Activated T-helper 2 cell treated with anti-CD3 and anti-CD28 coated beads, Interferon-gamma antibody, Interleukin-2, Interleukin-4, amounts not matched to agents 10 μg/mL and 5 μg/mL and 100 μg/mL, durations not matched to agents 14 hours and 24 hours and 36 hours (primary cell): ENCODE measurements at places on chromosomes 4 and X.

GRCh38 chr4:134122903-134123302 lies 78.7 kb downstream of the PABPC4L start:
- DNase-seq, result no peak

DNA sequence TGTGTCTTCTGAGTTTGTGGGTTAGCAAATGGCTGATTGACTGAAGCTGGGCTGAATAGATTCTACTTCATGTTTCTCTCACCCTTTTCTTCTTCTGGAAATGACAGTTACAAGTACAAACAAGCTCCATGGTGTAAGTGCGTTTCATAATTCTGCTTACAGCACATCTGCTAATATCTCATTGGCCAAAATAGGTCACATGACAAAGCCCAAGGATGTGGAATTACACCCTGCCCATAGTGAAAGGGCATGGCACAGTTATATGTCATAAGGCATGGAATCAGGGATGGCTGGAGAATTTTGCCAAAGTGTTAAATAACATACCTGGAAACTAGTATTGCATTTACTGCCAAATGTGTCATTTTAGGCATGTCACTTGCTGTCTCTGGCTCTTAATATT lies 327.2 kb downstream of the NKX6-1 start:
- no peak for DNase-seq

DNA sequence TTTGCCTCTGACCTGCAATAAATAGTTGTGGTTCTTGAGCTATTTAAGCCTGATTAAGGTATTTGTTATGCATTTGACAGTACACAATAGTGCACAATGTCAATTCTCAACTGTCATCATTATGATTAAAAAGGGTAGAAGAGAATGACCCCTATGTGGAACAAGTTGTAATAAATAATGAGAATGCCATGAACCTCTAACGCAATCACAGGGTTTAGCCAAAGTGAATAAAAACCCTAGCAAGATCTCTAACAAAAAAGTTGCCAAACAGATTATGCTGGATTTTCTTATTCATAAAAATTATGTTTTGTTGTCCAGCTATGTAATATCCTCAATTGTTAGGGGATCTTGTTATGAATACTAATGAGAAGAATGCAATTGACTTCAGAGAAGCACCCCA lies 387.4 kb downstream of the GPAT3 start:
- no peak for DNase-seq

DNA sequence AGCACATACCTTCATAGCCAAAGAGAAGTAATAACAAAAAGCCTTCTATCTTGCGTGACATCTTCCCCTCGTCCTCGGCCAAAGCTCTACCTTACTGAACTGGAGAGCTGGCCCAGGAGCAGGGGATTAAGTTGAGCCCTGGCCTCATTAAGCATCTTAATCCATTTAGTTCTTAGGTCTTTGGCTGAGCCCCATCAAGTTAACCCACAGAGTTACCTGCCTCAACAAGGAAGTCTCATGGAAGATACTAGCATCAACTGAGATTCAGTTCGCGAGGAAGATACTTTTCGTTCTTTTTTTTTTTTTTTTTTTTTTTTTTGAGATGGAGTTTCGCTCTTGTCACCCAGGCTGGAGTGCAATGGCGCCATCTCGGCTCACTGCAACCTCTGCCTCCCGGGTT lies at the start of gene RS1:
RS1 (minus strand) TSS at position 101 of the 400 bp plus-strand sequence; CDS start at position 61, 40 bp downstream.
- no peak for DNase-seq

- DNase-seq, result no peak
These were observed 23.4 kb downstream of the RBM47 start for GRCh38 chr4:40606239-40606767.

DNA sequence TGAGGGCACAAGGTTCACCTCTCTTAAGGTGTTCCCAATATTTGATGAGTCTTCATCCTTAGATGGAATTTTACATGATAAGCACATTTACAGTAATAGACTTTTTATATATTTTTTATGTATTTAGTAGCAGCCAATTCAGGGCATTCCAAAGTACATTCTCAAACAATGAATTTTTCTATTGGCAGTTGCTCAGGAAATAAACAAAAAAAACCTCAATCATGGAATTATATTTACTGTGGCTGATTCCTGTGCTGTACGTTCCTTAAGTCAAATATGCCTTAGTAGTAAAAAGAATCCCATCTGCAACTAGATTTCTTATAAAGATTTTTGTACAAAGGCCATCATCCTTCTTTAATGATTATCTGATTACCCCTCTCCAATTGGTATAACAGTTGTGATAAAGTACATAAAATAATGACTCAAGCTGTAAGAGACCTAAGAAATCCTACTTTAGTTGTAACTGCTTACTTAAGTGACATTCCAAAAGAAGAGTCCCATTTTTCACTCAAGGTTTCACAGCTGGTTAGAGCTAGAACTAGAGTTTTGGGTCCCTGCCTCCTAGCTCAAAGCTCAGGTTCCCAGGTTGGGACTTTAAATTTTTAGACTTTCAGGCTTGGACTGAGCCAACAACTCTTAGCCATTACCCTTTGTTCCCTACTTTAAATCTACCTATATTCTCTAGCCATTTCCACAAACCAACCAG lies 152.7 kb downstream of the FHIP1A start:
- DNase-seq, result no peak

DNA sequence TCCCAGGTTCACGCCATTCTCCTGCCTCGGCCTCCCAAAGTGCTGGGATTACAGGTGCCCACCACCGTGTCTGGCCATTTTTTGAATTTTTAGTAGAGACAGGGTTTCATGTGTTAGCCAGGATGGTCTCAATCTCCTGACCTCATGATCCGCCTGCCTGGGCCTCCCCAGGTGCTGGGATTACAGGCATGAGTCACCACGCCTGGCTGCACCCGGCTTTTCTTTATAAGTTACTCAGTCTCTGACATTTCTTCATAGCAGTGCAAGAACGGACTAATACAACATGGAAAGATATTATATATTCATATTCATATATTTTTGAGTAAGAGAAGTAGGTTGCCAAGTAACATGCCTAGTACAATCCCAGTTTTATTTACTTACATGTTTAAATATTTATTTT lies 22.9 kb downstream of the SHROOM3 start:
- no peak for DNase-seq

DNA sequence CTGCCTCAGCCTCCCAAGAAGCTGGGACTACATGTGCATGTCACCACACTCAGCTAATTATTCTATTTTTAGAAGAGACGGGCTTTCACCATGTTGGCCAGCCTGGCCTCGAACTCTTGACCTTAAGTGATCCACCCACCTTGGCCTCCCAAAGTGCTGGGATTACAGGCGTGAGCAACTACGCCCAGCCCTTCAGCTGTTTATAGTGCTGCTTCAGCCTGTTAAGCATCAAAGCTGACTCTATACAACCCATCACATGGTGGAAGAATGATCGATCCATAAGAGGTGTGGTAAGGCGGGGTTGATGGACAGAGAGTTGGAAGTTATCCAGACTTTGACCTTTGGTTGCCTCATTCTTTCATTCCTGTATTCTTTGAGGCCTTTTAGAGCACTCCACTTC lies 56.2 kb upstream of the RAPGEF2 start:
- no peak for DNase-seq

DNA sequence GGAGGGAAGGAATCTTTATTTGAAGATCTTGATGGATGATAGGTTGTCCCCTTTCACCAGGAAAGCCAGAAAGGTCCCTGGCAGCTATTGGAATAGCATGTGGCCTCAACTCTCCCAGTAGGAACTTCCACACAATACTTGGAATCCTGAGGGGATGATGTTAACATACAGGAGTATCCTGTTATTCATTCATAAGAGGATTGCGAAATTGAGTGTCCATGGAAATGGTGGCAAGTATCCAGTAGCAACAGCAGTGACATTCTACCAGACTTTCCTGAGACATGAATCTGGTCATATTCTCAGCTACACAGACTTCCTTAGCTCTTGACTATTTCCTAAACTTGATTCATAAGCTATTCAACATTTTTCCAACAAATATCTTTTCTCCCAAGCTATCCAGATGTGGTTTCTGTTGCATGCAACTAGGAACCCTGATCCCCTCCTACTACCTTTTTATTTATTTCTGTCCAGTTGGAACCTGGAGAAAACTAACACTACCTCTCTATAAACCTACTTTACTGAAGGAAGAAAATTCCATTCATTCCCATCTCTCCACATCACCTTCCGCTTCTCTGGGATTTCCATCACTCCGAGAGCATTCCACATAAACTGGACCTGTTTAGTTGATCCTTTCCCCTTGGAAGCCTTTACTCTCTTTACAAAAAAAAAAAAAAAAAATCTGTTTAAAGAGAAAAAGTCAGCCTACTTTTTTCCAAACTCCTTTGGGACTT lies 101.8 kb downstream of the ANXA5 start:
- DNase-seq, result no peak

GRCh38 chr4:188722911-188723310 lies 583.7 kb downstream of the TRIML1 start:
- DNase-seq, result no peak

DNA sequence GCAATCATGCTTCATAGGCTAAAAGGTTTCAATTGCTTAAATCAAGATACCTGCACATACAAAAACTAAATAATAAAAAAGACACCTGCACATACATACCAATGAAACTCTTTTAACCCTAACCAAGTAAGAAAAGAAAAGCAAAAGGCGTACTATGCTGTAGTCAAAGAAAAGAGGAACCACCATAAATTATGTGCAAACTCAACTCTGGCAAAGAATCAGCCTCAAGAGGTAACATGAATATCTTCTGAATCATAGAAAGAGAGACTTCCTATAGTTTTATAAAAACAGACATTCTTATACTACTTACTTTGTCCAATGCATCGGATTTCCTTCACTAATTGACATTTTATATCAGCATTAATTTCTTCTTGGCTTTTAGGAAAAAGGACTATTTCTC lies 29.3 kb downstream of the MMGT1 start:
- no peak for DNase-seq

DNA sequence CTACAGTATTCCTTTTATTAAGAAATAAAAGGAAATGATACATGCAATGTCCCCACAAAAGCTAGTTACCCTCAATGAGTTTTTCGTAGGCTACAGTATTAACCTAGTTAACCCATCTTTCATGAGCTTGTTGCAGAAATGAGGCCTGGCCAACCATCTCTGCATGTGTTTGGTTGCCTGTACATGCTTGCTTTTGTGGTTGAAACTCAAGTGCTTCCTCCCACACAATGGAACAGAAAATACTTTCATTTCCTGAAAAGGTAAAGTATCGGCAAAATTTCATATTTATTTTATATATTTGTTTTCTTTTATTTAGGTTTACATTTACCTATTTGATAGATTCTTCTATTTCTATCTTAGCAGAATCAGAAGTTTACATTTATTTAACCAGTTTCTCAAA lies 214.6 kb upstream of the FAM241A start:
- no peak for DNase-seq

- DNase-seq, result no peak
These were observed 1418.7 kb downstream of the FSTL5 start for GRCh38 chr4:160745126-160745525.

DNA sequence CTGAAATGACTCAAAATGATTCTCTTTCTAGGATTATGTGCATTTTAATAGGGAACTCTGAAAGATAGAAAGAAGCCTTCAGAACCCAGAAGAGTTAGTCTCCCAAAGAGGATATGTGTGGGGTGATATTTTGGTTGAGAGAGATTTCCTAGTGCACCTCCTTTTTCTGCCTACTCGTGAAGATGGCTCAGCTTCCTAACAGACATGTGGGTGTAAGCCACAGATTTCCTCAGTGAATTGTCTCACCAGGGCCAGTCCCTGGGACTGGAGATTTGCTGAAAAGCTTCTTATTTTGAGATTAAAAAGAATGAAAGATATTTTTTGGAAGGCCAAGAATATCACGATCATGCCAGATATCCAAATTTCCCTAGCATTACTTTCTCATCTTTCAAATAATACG lies 42.8 kb downstream of the MAGEB17 start:
- no peak for DNase-seq

- DNase-seq, result no peak
These were observed 891 bp downstream of the CISD2 start for GRCh38 chr4:102869569-102870197.

- no peak for DNase-seq
These were observed 151.2 kb upstream of the KLF3 start for GRCh38 chr4:38512840-38513239.

- DNase-seq, result no peak
These were observed 147.5 kb upstream of the TTC29 start for GRCh38 chr4:147093206-147093605.
